AG08396 (cell line): ENCODE measurements at places on chromosomes 5 and 9.

- DNase-seq: no peak
These were observed 2.4 kb downstream of the CKMT2 start for GRCh38 chr5:81235287-81236072.

GRCh38 chr5:9924614-9925013 lies 294.5 kb upstream of the TAS2R1 start:
- peak; percentile 81 for DNase-seq

DNA sequence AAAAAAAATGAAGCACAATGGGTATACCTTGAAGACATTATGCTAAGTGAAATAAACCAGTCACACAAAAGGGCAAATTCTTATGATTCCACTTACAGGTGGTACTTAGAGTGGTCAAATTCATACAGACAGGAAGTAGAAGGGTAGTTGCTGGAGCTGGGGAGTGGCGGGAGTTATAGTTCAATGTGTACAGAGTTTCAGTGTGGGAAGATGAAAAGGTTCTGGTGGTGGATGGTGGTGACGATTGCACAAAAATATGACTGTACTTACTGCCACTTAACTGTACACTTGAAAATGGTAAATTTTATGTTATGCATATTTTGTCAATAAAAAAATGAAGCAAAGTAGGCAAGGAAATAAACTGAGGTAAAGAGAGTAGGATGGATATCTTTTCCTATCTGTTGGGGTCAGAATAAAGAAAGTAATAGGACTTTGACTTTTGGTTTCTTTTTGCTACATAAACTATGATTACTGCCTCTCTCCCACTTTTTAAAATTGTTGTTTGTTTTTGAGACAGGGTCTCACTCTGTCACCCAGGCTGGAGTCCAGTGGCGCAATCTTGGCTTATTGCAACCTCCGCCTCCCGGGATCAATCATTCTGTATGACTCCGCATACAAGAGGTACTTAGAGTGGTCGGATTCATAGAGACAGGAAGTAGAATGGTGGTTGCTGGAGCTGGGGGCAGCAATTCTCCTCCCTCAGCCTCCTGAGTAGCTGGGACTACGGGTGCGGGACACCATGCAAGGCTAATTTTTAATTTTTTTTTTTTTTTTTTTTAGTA lies 4.0 kb upstream of the PSAT1 start:
- DNase-seq: no peak

DNA sequence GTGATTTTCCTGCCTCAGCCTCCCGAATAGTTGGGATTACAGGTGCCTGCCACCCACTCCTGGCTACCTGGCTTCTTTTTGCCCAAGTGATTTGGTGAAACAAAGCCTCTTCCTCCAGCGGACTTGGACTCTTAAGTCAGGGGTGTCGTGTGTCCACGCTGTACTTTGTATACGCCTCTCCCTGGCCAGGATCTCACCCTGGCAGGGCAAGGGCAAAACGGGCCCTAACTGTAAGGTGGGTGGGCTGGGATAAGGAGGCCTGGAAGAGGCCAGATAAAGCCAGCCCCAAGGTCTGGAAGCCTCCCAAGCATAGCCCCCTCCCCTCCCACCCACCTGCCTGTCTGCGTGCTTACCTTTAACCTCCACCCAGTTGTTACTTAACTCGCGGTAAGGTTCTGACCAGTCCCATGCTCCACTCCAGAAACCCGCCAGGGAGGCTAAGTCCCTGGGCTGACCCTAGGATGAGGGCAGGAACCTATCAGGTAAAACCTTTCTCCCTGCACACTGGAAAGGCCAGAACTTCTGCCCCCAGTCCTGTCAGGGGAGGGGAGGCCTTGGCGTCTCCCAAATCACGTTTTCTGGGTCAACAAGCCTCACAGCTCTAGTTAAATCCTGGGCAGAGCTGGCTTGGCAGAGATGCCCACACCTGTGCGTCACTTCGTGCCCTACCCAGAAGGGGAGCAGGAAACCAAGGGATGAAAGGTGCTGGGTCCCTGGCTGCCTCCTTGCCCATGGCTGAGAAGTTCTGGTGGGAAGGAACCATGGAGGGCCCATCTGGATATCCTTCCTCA lies 8.4 kb downstream of the CDK9 start:
- no peak for DNase-seq

DNA sequence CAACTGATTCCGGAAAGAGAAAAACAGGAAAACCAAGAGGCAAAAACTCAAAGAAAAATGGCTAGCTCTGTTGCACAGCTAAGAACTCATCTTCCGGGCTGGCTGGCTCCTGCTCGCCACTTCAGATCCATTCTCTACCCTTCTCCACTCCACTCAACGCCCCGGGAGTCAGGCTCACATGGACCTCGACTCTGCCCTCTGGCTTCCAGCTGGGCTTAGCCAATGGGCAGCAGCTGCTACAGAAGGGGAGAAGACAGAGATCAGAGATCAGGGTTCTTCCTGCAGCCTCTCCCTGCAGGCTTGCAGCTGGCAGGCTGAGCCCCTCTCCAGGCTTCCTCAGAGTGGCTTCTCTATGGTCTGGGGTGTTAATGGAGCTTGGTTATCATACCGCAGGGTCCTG lies 187.5 kb downstream of the MED10 start:
- no peak for DNase-seq

GRCh38 chr5:128632264-128632663 lies 94.2 kb upstream of the FBN2 start:
- DNase-seq: no peak

GRCh38 chr9:113996531-113997001 lies 81.5 kb downstream of the AMBP start:
- DNase-seq: no peak

DNA sequence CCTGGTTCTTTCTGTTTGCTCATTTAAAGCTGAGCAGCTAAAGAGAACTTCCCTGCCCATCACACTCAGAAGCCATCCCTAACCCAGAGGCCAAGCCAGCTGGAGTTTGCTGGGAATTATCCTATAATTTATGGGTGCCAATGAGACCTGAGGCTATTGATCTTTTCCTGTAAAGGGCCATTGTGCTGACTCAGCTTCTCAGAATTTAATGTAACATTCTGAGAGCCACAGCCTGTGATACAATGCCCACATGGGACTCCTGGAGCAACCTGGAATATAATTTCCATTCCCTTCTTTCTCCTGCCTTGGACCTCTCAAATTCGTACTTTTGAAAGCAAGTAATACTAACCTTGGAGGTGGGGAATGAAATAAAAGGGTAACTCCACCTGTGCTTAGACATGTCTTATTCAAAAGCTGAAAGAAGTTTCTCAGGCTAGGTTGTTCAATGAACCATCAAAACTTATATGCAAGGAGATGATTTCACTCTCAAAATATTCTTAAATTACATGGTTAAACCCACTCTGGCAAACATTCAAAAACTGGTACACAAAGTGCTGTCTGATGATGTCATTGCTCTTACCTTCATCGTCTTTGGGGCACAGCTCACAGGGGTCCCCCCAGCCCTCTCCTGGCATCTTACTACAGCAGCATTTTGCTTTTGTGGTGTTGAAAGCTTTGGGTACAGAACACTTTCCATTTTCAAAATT lies 206.7 kb downstream of the SLC12A2 start:
- DNase-seq: no peak

DNA sequence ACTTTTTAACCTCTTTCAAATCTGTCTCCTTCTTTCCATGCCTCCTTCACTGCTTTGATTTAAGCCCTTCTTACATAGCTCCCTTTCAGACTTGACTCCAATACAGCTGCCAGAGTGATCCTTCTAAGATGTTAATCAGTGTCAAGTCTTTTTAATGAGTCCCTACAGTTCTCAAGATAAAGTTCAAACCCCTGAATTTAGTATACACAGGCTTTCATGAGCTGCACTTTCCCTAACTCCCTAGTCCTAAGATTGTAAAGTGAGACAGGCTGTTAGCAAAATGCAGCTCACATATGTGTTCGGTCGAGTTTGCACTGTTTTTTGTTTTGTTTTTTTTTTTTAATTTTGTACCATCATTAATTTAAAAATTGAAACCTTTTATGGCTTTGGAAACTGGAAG lies 190.4 kb upstream of the VCAN start:
- DNase-seq: no peak

DNA sequence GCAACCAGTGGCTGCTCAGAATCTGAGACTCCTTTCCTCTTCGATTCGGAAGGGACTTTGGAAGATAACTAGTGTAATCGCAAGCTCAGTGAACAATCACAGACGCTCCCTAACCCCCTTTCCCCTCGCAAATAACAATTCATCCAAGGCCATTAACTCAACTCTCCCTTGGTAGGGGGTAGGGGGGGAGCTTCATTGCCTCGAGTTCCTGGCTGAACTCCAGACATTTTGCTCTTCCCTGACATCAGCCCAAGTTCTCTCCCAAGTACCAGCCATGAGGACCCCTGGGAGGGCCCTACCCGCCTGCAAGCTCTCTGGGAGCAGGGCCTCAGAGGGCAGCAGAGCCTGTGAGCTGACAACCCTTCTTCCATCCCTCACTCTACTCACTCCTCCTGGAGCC lies 8.4 kb downstream of the FAM163B start:
- DNase-seq: no peak

DNA sequence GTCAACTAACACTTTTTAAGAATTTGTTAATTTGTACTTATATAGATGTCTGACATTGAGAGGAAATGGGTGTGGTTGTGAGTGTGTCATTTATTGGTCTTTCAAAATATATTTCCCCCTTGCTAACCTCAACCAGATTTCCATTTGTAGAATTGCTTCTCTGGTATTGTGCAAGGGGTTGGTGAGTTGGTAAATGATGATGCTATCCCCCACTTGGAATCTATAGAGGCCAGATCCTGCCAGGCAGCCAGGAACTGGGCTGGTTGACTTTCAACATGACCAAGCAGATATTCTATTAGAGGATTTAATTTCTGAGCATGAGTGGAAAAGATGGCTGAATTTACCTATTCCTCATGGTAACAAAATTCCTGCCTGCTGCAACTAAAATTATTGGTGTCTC lies 306.6 kb upstream of the KIF2A start:
- no peak for DNase-seq

DNA sequence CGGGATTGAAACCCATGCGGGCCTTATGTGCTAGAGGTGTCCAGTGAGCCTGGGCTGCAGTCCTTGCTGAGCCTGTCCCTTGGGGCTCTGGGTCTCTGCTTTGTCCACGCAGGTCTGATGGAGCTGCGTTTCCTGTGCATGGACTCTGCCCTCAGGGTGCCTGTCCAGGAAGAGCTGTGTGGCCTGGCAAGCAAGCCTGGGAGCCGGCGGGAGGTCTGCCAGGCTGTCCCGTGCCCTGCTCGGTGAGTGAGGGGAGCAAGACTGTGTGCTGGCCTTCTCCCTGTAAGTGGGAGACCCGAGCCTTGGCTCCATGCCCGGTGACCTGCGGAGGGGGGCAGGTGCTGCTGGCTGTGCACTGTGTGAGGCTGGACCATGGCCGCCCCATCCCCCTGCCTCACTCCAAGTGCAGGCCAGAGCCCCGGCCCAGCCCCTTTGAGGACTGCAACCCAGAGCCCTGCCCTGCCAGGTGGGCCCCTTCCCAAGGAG lies 11.2 kb upstream of the CACFD1 start:
- DNase-seq: no peak

GRCh38 chr9:125887172-125887571 lies 140.0 kb downstream of the PBX3 start:
- no peak for DNase-seq

- peak; percentile 12 for DNase-seq
These were observed 127.9 kb upstream of the TARS1 start for GRCh38 chr5:33312571-33313549.

DNA sequence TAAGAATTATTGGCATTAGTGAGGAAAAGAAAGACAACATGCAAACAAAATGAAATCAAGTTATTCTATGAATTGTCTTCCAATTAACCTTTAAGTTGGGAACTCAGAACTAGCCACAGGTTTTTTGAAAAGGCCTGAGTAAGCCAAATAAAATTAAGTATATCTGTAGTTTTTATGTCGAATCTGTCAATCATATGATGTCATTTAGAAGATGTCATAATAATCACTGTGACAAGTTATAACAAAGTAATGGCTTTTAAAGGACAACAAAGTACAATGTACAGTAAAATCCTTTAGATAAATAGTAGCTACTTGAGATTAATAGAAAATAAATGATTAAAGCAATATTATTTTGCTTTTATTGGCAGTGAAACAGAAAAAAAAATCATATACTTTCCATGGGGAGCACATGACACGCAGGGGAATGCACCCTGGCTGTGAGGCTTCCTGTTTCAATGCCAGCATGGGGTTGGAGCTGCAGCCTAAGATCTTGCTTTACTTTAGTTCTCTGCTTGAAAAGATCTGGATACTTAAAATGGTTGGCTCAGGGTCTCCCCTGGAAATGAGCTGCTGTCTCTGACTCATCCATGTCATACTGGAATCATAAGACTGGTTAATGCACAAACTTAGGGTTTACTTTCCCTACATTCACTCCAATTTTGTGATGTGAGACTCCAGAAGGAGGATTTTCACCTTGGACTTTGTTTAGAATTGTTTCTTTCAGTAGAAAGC lies 284.3 kb downstream of the TAF11L14 start:
- no peak for DNase-seq

DNA sequence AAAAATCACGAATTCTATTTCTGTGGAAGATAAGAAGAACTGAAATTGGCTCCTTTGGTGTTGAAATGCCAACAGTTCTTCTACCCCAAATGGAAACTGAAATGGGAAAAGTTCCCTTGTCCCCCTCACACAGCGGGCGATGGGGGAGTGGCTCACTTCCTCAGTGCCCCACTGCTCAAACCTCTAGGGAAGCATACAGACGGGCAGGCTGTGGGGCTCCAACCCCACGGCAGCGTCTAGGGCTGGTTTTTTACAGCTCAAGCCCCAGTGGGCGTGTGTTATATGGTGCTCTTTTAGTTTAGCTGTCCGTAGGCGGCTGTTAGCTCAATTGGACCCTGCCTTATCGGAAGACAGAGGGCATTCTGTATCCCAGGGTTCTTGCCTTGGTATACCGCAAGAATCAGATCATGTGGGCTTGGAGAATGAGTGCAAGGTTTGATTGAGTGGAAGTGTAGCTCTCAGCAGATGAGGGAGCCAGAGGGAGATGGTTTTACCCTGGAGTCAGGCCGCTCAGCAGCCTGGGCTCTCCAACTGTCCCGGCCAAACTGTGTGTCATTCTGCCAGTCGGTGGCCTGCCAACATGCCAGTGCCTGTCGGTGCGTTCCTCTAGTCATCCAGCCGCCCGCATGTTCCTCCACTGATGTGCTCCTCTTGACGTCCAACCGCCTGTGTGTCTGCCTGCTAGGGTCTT lies 166.3 kb upstream of the ZNF608 start:
- no peak for DNase-seq

GRCh38 chr5:79020861-79021561 lies 35.9 kb upstream of the ARSB start:
- DNase-seq: peak; percentile 61
